ENCODE measurements at places on chromosomes 7 and 10. TPM values are rescaled to one million over a fixed set of nuclear protein-coding genes. Genes with fewer than 3 reads are reported as not detected.

The ANKRD26 gene
- total RNA-seq: 5.8 TPM

The ARID5B gene
- total RNA-seq: 56.9 TPM

The UCMA gene
- not detected for total RNA-seq

The GIMAP1 gene
- 4.9 TPM for total RNA-seq

All from activated CD4-positive, alpha-beta T cell treated with anti-CD3 and anti-CD28 coated beads, Interleukin-2, amount 10 ng/mL, durations not matched to agents 24 days and 14 days (primary cell).